ENCODE measurements at places on chromosomes 2 and 18.

- DNase-seq: peak; percentile 14
Measured at GRCh38 chr2:41414486-41415230, 633.2 kb upstream of the PKDCC start.

GRCh38 chr2:150167711-150168110, 319.8 kb downstream of the RND3 start:
- DNase-seq: peak; percentile 9

GRCh38 chr2:102253753-102254150, 57.6 kb upstream of the IL1RL1 start:
- no peak for DNase-seq

GRCh38 chr18:60446821-60447220, 74.2 kb upstream of the MC4R start:
- no peak for DNase-seq

DNA sequence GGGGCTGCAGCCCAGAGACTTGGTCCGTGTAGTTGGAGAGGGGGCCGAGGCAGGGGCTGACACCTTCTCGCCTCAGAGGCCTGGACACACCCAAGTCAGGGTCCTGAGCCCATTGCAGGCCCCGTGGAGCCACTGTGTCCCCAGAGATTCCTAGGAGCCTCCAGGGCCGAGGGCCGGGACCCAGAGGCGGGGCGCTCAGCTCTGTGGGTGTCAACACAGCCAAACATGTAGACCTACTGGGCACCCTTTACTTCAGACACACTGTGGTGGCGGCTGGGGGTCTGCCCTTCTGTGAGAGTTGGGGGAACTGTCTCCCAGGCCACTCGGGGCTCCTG, 459 bp upstream of the ESPNL start:
- no peak for DNase-seq

GRCh38 chr18:63970809-63971205, 926 bp downstream of the SERPINB8 start:
- no peak for DNase-seq

- no peak for DNase-seq
Measured at GRCh38 chr2:217016796-217017419, 157.0 kb upstream of the TNP1 start.

GRCh38 chr2:43839776-43840564, 1.2 kb downstream of the ABCG8 start:
- DNase-seq: peak; percentile 2

- DNase-seq: no peak
Measured at GRCh38 chr2:200592406-200593075, 6.7 kb downstream of the AOX1 start.

DNA sequence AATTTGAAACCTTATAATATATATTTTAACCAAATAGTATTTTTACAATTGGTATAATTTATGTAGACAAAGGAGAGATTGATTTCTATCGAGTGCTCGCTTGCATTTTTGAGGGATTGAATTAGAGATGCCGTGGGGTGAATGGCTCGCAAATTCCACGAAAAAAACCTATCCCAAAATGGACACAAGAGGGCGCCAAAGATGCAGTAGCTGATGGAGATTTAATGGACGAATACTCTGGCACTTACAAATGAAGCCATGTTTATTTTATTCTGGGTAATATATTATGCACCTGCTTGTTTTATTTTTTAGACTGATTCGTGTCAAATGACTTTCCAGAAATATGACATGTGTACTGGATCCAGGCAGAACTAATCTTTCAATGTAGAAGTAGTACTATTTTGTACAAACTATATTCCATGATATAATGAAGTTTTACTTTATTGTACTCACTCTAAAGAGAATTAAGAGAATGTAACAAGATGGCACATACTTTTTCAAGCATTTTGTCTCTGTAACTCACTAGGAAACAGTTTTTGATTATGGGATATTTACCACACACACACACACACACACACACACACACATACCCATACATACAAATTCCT, 505.4 kb downstream of the PLCL1 start:
- DNase-seq: peak; percentile 54

DNA sequence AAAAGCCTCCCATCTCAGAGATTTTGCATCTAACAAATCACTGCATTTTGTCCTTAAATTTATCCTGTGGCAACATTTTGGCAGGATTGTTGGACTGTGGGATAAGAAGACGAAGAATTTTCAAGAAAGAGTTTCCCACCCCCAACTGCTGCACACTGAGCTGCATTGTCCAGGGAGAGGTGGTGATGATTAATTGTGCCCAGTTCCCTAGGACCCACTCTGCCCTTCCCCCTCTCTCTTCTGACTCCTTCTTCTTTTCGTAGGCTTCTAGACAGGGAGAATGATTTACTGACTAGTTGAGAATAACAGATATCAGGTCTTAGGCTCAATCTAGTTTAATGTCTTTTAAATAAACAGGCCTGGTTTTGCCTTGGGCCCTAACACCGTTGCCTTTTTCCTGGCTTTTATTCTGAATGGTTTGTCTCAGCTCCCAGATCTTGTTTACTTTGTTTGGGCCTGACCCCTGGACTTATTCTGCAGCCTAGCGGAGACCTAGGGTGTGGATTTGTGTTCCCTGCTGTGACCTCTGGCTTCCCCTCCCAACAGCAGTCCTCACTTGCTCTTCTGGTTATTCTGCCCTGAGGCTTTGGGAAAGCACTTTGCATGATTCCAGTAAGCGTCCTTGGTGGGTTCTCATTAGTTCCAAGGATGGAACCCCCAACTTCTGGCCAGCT, 233.3 kb downstream of the INSIG2 start:
- DNase-seq: no peak

DNA sequence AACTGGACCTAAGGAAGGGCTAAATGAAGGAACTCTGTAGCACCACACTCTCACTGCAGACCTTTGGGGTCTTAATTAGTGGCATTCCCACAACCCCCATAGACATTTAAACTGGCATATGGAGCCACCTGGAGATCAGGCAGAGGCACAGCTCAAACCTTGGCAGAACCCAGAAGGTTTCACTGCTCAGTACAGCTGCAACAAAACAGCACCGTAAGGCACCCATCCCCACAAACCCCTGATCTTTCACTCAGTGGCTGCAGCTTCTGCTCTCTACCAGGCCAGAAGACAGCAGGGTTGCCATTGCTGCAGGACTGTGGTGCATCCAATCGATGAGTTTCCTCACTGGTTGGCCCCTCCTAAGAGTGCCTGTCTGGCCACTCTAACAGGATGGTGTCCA, 361.6 kb upstream of the VRK2 start:
- DNase-seq: no peak

DNA sequence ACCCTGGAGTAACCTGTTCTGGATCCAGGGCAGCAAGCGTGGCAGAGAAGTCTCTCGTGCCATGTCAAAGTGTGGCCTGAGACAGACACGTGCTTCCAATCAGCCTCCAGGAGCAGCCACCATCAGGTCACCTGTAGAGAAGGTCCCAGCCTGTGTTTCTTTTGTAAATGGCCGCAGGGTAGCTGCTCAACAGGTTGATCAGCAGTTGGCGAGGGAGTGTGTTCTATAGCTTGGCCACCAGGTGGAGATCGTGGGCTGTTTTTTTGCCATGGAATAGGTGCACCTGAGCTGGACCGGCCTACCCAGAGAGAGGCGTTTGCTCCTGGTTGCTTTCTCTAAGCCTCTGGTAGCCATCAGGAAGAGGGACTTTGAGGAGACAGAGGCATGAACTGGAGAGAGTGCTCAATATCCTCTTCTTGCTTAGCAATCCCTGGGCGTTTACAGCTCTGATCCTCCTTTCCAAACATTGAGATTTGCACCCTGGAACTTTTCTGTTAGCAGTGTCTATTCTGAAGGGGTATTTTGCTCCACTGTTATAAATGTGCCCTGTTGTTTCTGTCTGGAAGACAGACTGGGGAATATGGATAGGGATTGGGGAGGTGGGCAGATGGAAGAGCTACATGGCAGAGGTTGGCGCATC, 34.2 kb upstream of the EN1 start:
- DNase-seq: peak; percentile 60

DNA sequence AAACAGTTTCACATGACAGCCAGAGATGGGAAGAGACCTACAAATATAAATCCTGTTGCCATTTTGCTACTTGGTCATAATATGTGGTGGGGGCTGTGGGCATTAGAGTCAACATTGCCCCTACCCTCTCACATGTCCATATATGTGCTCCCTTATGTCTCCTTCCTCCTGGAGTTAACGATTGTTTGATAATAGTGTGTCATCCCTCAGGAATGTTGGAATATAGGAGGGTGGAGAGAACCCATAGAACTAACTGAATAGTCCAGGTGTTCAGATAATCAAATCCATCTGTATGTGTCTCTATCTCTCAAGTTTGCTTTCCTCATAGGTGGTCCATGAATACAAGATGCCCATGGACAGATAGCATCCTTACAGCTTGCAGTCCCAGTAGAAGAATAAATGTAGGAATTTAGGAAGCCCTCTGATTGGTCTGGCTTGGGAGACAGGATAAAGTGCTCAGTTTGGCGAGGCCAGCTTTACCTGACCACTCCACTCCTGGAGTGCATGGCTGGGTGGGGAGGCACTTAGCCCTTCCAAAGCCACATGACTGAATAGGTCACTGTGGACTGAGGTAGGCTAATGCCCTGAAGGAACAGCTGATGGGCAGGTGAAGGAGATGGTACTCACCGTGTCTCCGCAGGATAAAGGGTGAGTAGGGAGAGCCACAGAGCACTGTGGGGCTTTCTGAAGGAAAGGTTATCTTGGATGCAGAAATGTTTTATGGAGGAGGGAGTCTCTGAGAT, 166.9 kb downstream of the CDCA7 start:
- no peak for DNase-seq

DNA sequence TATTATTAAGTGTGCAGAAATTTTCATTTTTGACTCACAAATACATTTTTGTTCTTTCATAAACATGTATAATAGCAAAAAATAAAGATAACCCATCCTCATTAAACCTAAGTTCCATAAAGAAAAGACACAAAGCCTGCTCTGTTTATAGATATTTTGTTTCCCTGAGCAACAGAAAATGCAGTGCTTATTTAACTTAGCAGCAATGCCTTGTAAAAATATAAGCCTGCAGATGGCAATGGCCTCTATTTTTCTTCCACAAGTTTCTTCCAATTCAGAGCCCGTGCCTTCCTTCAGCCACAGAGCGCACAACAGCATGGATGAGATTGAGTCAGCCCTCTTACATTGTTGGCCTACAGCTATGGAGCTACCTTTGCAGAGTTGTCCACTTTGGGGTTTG, 43.6 kb downstream of the PKP4 start:
- DNase-seq: no peak

- no peak for DNase-seq
Measured at GRCh38 chr2:116859708-116860107, 954.8 kb upstream of the DDX18 start.

GRCh38 chr2:149732730-149733290, 145.2 kb upstream of the MMADHC start:
- DNase-seq: no peak

DNA sequence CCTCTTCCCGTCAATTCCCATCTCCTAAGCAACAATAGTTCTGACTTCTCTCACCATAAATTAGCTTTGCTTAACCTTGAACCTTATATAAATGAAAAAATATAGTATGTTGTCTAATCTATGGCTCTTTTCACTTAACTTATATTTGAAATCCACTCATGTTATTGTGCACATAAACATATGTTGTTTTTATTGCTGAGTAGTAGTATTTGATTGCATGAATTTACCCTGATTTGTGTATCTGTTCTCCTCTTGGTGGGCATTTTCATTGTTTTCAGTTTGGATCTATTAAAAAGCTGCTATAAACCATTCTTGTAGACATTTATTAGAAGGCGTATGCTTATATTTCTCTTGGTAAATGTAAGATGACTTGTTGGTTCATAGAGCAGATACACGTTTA, 874.3 kb upstream of the ZEB2 start:
- DNase-seq: no peak

GRCh38 chr2:241309684-241310117, 5.8 kb downstream of the HDLBP start:
- peak; percentile 52 for DNase-seq

- no peak for DNase-seq
Measured at GRCh38 chr2:239265681-239266433, 135.0 kb downstream of the HDAC4 start.

GRCh38 chr2:69307579-69308064, 79.4 kb downstream of the GFPT1 start:
- no peak for DNase-seq

DNA sequence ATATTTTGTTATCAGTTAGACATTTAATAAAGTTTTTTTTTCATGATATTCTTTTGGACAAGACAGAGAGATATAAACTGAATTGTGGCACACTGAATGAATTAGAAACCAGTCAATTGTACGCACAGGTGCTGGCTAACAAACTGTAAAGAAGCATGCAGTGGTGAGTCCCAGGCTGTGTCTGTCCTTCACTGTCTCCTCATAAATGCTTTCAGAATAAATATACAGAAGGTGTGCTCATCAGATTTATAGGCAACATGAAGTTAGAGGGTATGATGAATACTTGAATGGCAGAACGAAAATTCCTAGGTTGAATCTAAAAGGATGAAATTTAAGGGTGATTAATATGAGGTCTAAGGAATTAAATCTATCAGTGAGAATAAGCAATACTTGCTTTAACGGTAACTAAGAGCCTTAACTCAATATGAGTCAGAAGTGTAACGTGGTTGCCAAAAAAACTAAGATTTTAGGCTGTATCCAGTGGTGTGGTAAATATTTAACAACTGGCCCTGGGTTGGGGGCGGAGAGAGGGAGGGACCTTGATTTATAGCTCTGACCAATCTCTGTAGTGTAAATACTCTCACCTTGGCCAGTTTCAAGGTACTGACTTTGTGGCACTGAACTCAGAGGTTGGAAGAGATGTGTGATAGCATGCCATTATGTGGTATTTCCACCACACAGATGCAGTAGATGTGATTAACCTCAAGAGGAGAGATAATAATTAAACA, 41.9 kb upstream of the AAK1 start:
- DNase-seq: no peak

GRCh38 chr2:95158891-95159619, 593 bp downstream of the ZNF514 start:
- DNase-seq: peak; percentile 58

- no peak for DNase-seq
Measured at GRCh38 chr2:144156736-144157640, 362.9 kb downstream of the ZEB2 start.

DNA sequence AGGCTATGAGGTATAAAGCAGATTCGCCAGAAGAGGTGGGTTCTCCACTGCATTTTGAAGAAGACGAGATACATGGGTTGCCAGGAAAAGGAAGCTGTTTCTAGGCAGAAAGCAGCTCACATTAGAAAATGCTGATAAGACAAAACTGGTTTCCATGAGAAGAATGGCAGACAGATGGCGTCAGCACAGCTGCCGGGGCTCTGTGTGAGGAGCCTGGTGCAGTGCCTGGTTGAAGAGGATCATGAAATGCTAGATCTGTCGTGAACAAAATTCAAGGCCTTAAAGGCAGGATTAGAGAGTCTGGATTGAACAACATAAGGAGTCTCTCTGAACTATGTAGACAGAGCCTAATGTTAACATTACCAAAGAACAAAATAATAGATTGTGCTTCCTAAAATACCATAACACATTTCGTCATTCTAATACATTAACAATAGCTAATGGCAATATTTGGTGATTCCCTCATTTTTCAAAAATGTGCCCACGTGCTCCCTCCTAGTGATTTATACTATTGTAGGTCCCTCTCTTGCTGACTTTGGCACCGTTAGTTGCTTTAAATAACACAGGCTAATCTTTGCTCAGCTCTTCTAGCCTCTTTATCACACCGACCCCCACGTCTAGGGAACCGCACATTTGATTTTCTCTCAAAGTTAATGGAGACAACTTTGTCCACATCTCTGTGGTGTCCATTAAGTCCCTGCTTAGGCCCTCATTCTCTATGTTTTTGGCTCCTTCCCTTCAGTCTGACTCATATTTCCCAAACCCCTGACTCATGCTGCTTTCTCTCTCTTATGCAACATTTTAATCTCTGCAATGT, 38.2 kb downstream of the EFEMP1 start:
- DNase-seq: no peak

GRCh38 chr2:165857876-165858275, 63.8 kb upstream of the GALNT3 start:
- no peak for DNase-seq

All from GM10248 (cell line).